ENCODE measurements at places on chromosomes 2 and 18.

- no peak for DNase-seq
These were observed 588.5 kb upstream of the ZEB2 start for GRCh38 chr2:145108361-145108778.

DNA sequence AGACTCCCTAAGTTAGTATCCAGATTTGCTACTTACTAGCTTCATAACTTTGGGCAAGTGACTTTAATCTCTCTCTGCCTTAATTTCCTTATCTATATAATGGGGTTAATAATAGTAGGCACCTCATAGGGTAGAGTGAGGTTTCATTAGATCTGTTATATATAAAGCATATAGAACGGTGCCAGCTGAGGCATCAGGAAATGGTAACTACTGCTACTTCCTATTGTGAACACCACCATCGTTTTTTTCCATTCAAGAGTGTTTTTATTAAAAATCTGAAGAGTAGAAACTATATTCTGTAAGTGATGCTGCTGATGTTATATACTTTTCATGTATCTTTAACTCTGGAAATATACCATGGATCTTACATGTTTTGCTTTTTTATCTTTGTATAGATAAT is 44.3 kb downstream of the MALT1 start:
- DNase-seq = no peak

DNA sequence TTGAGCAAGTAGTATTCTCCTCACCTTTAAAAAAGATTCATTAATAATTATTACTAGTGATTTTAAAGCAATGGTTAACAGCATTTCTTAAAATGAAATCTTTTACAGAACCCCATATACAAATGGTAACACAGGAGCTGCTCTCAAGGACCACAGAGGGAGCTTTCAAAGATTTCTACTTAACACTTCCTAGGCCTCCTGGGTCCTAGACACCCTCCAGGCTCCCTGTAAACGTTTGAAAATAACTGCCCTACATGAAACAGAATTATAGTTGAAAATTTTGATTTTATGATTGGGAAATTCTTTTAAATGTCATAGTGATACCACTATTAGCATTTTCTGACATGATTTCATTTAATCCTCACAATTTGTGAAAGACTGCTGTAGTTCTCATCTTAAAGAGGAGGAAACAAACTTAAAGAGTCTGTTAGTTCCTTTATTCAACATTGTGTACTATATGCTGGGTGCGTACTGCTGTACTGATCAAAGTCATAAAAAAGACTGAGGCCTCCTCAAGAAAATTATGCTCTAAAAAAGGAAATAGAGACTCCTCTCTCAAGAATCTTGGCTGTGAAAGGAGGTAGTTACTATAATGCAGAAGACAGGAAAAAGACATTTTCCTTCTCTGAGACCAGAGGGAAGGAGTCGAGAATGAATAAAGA is 10.6 kb downstream of the CUL3 start:
- DNase-seq = no peak

DNA sequence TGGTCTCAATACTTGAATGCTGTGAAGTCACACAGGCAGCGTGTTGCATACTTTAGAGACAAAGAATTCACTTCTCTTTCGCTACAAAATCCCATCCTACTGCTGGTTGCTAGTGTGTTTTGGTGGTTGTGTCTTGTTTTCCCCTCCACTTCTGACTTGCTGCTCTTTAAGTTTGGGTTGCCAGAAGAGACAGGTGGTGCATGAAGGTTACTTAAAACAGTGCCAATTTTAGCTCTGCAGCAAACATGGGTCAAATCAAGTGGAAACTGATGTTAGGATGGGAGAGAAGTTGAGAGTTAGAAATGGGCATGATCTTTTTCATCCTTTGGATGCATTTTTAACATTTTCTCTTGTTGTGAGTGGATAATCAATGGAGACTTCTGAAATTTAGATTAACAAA is 136.2 kb upstream of the KCNH7 start:
- no peak for DNase-seq

DNA sequence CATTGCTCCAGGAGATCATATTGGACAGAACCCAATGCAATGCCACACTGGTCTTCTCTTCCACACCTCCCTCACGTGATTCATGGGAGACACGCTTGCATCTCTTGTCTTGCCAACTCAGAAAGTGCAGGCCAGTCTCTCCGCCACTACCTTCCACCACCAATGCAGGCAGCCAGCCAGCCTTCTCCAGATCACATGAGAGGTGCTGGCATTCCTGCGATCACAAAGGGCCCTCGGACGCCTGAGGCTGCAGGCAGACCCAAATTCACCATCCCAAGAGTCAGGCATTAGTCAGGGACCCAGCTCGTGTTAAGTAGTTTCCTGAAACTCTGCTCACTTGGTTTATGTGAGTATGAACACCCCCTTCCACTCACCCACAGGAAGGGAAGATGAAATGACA is 437.0 kb upstream of the ETAA1 start:
- DNase-seq = no peak

- DNase-seq = no peak
These were observed 94.7 kb downstream of the ANKRD44 start for GRCh38 chr2:197215748-197216360.

DNA sequence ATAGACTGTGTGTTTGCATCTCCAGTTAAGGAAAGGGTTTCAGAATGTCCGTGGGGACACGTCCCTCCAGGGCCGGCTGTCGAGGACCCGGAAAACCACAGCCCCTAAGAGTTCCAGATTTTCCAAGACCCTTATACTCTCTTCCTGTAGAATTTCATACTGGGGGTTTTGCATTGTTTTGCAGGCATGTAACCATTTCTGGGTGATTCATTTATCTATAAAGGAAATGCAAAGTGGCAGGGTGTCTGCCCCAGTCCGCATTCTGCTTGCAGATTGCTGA is 8.5 kb downstream of the SP9 start:
- DNase-seq = no peak

DNA sequence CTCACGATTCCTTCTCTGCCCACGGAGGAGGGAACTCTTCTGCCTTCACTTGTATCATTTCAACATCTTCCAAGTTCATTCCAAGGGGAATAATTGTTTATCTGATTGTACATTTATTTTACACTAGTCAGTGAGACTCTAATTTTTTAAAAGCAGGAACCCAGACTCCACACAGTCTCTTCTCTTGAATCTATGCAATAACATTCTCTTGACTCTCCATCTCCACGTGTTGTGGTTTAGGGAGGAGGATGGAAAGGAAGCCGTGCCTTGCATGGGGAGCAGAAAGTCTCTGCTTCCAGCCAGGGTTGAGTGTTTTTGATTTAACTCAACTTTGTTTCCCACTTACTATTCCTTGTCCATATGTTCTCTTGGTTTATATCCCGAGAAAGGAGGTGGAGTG is 131.1 kb upstream of the RIOK3 start:
- DNase-seq = no peak

DNA sequence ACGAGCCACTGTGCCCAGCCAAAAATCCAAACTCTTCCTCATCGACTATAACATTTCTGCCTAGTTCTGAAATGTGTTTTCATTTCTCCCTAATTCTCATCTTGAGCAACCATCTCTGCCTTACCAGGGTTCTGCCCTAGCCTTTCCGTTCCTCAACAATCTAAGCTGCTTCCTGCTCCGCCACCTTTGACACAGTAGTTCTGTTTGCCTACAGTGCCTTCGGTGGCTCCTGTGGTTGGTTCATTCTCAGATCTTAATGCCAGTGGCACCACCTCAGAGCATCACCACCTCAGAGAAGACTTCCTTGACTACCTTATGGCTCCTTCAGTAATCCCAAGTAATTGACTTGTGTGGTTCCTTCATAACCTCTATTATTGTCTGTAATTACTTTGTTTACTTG is 3.8 kb downstream of the SOCS6 start:
- DNase-seq = no peak

DNA sequence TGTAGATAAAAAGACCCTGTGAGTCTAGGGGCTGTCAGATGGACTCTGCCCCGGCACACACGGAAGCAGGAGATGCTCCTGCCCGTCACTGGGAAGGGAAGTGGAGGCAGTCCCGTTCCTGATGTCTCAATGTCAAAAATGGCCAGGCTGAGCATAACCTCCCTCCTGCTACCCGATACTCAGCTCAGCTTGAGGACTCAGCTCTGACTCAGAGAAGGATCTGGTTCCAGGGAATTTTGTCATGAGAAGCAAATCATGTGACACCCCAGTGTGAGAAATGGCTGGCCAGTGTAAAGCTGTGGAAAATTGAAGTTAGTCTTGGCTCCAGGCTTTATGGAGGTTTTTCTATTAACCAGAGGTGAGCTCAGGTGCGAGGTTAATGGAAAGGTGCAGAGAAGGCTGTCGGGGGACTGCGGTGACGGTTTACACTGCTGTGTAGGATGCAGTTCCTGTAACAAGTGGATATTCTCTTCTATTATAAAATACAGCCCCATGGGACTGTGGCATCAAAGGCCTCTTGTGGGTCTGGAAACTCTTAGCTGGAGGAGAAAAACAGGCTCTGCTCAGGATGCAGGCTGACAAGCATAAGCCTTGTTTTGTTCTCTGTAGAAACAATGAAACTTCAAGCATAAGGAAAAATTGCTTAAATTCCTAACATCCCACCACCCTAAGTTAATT is 24.7 kb upstream of the AGAP1 start:
- no peak for DNase-seq

- no peak for DNase-seq
These were observed 248.5 kb upstream of the SESTD1 start for GRCh38 chr2:179513181-179513580.

DNA sequence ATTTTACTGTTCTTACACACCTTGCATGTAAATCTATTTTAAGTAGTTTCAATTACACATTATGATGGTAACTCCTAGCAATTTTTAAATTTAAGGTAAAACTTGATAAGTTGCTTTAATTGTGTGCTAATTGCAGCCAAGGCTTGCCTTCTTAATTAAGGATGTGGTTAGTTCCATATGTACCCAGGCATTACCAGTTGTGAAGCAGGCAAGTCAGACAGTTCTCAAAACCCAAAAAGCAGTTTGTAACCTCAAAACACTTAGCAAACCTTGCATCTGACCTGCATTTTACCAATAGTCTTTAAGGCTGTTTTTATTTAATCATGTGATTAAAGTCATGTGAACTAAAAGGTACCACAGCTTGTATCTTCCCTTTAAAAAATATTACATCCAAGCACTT is 1159.4 kb downstream of the DSC3 start:
- DNase-seq = no peak

DNA sequence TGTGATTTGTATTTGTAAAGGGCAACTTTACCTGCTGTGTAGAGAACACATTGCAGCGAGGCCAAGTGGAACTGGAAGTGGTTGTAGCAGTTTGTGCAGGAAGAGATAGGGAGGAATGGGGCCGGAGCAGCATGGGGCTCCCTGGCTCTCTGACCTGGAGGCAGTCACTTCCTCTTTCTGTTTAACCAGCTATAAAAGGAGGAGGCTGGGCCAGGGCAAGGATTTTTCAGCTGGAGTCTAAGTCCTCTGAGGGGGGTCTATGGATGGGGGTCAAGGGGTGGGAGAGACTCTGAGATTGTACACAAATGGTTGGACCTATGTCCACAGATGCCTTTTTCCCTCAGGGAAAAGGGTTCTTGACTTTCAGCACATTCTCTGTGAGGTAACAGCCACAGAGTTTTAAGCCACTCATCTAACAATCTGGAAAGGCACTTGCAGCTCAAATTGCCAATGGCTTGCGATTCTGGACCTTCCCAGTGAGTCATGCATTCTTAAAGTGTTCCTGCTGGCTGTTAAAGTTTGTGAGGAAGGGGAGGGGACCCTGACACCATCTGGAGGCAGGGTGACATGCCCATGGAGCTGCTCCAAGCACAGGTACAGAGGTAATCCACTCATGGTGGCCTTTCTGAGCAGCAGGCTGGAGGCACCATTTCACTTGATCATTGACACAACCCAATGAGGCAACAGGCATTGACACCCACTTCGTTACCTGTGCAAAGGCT is 347.0 kb downstream of the CYRIA start:
- DNase-seq = no peak

DNA sequence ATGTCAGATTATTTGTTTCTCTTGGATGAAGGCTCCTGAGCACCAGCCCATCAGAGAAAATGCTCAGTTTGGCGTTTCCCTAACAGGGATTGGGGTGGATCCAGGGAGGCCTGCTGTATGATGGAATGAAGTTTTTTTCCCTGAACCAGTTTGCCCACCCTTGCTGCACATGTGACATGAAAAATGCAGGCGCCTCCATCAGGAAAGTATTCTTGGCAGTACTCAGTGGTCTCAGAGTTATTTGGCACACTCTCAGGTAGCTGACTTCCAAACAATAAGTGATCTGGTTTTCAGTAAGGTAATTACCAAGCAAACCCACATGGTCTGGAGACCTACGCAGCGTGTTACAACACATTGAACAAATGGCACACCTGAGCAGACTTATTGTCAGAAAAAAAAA is 254.9 kb downstream of the PAX3 start:
- DNase-seq = no peak

GRCh38 chr2:74441690-74442482 is at the start of gene RTKN:
Gene RTKN (minus strand): TSS chr2:74441937. CDS start chr2:74441816, 121 bp downstream.
- no peak for DNase-seq

DNA sequence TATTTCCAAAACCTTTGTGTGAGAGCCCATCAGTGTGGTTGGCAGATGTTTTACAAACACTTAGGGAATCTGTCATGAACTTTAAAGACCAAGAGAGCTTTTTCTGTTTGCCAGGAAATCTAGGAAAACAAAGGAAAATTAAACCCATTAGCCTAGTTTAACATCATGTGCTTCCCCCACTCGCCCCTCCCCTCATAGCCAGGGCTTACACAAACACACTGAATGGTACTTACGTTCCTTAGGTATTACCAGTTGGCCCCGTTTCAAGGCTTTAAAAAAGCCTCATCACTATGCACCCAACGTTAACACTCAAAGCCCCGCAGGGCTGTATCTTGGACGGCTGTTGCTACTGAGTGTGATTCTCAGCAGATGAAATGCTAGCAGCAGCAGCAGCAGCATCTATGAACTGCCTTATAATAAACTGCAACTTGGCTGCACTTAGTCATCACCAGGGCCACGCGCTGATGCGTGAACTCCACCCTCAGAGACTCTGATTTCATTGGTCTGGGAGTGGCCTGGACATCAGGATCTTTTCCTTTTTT is 20.1 kb upstream of the TTC39C start:
- no peak for DNase-seq

DNA sequence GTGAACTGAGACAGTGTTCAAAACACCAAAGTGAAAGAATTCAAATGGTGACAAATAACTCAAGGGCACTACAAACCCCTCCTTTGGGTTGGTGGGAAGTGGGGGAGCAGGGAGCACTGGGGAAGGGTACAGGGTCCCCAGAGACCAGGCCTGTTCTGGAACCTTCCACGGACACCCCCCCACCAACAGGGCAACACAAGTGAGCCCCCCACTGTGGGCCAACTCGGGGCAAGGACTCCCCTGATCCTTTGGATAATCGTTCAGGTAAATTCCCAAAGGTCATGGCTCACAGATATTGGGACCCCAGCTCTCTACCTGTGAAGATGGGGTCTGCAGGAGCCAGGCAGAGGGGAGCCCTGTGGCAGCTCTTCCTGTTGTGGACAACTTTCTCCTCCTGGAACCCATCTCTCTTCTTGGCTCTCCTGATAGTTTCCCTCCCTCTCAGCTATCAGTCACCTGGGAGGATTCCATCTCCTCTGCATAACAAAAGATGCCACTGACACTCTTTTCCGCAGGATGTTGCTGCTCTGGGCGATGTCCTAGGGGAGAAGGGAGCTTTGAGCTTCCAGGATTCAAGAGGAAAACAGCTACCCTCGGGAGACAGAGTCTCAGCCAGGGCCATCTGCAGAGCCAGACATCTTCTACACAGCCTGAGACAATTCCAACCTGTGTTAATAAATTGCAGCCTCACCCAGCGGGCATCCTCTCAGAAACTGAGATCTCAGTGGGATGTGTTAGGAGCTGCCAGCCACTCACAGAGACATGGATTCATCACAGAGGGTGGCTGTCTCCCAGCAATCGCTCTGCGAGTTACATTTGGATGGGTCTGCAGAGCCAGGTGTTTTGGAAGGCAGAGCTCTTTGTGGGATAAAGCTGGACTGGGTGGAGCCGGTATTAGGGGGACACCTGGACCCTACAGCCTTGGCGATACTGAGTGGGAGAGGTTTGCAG is 35.4 kb downstream of the MBP start:
- DNase-seq = no peak
